ENCODE measurements at places on chromosomes 2 and 18.

GRCh38 chr18:48673853-48674721 is 135.3 kb downstream of the CTIF start:
- no peak for DNase-seq

- no peak for DNase-seq
Measured at GRCh38 chr2:20218331-20219320, 6.3 kb downstream of the SDC1 start.

DNA sequence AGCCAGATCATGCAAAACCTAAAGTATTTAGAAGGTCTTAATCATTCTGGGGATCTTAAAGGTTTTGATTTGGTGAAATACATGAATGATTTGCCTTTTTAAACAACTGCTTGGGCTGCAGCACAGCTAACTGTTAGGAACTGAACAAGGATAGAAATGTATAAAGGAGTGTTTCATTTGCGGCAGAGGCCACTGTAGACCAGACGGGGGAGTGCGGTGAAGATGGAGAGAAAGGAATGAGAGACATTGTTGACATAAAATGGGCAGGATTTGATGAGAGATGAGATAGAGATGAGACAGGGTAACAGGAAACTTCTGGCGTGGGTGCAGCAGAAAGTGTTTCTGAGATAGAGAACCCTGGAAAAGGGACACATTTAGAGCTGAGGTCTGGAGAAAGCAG is 308.1 kb downstream of the TMX3 start:
- DNase-seq, result no peak

DNA sequence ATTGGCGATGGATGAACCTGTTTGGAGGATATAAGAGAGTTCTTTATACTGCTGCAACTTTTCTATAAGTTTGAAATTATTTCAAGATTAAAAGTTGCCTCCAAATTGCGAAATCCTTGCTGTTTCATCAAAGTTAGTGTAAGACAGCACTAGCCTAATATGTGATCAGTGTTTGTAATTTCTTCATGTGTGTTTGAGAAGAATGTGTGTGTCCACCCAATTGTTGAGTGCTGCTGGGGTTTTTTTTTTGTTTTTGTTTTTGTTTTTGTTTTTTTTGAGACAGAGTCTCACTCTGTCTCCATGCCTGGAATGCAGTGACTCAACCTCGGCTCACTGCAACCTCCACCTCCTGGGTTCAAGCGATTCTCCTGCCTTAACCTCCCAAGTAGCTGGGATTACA is 33.4 kb downstream of the CDK15 start:
- DNase-seq, result no peak

GRCh38 chr2:219297766-219298456 is 11.3 kb downstream of the PTPRN start:
- DNase-seq, result no peak

DNA sequence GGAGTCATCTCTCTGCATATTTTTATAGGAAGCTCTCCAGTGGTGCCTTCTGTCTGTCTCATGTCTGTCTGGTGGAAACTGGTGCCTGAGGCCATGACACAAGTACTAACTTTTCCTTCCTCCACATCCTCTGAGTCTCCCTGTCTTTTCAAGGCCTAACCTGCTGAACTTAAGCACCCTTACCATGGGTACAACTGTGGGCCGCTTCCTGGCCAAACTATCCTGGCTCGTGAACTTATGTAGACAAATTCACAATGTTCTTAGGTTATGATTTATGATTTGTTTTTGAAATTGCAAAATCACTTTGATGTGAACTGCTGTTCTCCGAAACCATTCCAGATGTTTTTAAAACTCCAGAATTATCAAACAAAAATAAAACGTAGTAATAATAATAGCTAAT is 804.5 kb upstream of the POU3F3 start:
- no peak for DNase-seq

DNA sequence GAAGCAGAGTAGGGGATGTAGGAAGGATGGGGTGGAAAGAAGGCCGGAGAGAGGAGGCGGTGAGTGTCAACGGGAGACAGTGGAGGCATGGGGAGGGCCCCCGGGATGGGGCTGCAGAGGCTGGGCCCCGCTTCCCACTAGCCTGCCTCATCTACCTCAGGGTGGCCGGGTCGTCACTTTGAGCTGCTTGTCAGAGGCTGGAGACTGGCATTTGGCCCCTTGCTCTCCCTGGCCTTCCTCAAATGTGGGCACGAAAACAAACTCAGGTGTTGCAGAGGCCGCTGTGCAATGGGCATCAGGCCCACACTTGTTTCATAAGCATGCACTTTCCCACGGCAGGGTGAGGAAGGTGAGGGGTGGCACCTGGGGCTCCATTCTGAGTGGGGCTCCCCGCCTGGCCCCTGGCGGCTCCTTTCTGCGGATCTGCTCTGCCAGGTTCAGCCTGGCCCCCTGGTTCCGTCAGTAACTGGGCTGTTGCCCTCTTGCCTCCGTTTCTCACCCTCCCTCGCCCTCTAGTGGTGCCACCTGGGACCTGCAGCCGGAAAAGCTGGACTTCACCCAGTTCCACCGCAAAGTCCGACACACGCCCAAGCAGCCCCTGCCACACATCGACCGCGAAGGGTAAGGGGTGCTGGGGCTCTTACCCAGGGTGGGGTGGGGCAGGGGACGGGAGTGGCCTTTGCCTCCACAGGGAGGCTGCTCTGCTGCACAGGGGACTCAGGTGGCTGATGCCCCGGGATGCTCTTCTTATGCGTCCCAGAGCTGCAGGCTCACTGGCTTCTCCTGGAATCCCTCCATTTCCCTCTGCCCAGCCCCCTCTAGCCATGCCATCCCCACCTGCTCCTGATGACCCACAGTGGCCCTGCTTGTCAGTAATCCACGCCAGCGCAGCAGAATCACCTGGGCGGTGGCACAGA is 125.4 kb downstream of the CTIF start:
- peak; percentile 23 for DNase-seq

- DNase-seq, result no peak
Measured at GRCh38 chr2:36663851-36664695, 32.4 kb upstream of the VIT start.

- DNase-seq, result no peak
Measured at GRCh38 chr18:32884543-32884942, 111.7 kb upstream of the KLHL14 start.

GRCh38 chr2:117801826-117802225 is 12.7 kb upstream of the DDX18 start:
- no peak for DNase-seq

- DNase-seq, result no peak
Measured at GRCh38 chr2:145736871-145737270, 1217.0 kb upstream of the ZEB2 start.

- no peak for DNase-seq
Measured at GRCh38 chr18:49051311-49051967, 100.7 kb upstream of the SMAD7 start.

GRCh38 chr2:220858101-220858500 is 714.0 kb downstream of the EPHA4 start:
- no peak for DNase-seq

DNA sequence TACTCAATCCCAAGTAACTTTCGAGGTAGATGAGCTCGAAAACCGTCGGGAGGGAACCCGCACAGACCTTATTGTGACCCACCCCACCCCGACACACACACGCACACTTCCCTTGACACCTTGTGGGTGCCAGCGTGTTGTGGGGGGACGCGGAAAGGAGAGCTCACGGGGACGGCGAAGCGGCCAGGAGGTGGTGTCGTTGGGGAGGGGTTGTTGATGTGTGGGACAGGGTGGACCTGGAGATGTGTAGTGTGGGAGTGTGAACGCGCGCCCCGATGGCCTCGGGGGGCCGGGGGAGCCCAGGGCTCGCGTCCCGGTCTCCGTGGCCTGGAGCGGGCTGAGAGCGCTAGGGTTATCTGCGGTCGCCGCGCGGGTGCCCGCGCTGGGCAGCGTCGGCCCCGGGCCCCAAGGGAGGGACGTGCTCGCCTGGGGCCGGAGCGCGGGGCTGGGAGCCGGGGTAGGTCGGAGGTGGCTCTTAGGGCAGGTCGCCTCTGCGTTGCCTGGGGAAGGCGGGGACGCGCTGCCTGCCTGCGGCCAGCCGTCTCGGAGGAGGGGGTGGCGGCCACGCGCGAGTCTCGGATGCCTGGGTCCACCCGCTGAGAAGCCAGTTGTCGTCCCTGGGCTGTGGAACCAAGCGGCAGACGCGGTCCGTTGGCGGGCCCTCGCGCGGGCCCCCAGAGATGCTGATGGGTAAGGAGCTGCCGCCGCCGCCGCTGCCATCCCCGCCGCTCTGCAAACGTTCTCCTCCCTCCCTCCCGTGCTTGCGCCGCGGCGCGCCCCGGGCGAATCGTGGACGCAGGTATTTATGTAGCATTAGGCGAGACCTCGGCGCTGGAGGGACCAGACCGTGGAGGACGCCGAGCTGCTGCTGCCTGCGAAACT is 1.6 kb downstream of the KLHL29 start:
- no peak for DNase-seq

- DNase-seq, result no peak
Measured at GRCh38 chr2:72111061-72111460, 36.6 kb downstream of the CYP26B1 start.

DNA sequence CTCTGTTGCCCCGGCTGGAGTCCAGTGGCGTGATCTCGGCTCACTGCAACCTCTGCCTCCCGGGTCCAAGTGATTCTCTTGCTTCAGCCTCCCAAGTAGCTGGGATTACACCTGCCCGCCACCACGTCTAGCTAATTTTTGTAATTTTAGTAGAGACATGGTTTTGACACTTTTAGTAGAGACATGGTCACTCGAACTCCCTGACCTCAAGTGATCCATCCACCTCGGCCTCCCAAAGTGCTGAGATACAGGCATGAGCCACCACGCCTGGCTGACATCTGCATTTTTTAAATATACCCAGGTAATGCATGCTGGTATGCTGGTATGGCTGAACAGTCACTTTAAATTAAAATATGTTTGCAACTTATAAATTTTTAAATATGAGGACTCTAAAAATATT is 91.9 kb downstream of the EPB41L3 start:
- no peak for DNase-seq

GRCh38 chr18:312415-312814 is 44.6 kb upstream of the THOC1 start:
- no peak for DNase-seq

GRCh38 chr2:218736531-218736930 is 25.9 kb downstream of the TTLL4 start:
- no peak for DNase-seq

DNA sequence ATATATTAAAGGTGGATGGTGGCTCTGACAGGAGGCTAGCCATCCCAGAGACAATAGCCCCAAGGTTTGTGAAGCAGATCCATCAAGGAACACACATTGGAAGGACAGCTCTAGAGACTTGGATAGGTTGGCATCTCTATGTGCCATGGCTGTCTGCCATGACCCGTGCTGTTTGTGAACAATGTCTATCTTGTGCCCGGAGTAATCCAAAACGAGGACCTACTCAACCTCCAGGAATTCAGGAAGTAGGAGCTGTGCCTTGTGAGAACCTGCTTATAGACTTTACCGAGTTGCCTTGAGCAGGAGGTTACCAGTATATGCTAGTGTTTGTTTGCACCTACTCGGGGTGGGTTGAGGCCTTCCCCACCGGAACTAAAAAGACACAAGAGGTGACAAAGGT is 43.1 kb upstream of the SELENOI start:
- DNase-seq, result no peak

- no peak for DNase-seq
Measured at GRCh38 chr2:127105656-127106456, 1.1 kb downstream of the BIN1 start.

DNA sequence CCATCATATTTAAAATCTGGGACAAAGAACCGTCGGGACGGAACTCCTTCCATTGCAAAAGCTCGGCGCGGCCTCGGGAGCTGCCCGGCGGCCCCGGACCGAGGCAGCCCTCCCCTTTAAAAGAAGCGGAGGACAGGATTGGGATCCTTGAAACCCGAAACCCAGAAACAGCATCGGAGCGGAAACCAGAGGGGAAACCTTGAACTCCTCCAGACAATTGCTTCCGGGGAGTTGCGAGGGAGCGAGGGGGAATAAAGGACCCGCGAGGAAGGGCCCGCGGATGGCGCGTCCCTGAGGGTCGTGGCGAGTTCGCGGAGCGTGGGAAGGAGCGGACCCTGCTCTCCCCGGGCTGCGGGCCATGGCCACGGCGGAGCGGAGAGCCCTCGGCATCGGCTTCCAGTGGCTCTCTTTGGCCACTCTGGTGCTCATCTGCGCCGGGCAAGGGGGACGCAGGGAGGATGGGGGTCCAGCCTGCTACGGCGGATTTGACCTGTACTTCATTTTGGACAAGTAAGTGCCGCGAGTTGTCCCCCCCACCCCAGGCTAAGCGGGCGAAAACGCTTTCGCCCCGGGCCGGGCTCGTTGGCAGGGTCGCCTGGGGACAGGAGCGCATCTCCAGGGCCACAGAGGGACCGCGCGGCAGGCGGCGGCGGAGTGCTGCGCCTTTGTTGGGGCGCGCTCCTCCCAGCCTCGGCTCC is at the start of gene ANTXR1:
Gene ANTXR1, plus strand, starts transcription at position 38 of the 698 bp plus-strand sequence. Its CDS starts 321 bp downstream, at position 359.
- DNase-seq, result no peak

DNA sequence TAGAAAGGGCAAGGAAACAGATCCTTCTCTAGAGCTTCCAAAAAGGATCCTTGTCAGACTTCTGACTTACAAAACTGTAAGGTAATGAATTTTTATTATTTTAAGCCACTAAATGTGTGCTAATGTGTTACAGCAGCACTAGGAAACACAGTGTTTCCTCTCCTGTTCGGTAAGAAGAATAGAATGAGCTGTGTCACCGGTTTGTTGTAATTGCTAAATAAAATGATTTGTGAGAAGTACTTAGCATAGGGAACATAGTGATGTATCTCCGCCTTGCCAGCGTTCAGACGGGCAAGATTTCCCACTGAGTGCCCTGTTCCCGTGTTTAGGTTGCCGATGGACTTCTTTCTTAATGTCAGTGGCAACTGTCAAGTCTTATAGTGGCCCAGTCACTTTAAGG is 57.6 kb downstream of the SPATS2L start:
- no peak for DNase-seq

GRCh38 chr2:175007510-175007909 is 2.3 kb upstream of the CHN1 start:
- DNase-seq, result no peak

- no peak for DNase-seq
Measured at GRCh38 chr2:181142514-181142913, 162.1 kb downstream of the UBE2E3 start.

DNA sequence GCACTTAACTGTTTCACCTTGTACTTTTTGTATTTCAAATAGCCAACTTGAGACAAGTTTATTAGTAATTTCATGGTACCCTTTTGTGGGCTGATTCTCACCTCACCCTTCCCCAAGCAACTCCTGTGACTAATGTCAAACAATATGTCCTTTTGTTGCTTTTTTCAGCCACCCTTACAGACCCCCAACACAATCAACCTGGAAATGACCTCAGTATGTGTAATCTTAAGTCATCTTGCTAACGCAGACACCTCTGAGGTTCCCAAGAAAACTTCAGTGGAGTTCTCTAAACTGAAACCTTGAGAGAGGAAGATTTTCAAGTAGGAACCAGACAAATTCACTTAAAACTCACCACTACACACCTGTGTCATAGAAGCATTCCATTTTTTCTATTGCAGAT is 69.5 kb downstream of the KYNU start:
- no peak for DNase-seq
